AG10803 (cell line): ENCODE measurements at places on chromosomes 4 and X.

- no peak for DNase-seq
These were observed 247.5 kb downstream of the GABRG1 start for GRCh38 chr4:45876235-45876890.

GRCh38 chr4:142222127-142222526 is 585.7 kb downstream of the IL15 start:
- no peak for DNase-seq

- DNase-seq: no peak
These were observed 68.4 kb downstream of the RHOH start for GRCh38 chr4:40264995-40265909.

GRCh38 chrX:65644621-65645289 is 22.7 kb upstream of the MSN start:
- DNase-seq: peak; percentile 84

DNA sequence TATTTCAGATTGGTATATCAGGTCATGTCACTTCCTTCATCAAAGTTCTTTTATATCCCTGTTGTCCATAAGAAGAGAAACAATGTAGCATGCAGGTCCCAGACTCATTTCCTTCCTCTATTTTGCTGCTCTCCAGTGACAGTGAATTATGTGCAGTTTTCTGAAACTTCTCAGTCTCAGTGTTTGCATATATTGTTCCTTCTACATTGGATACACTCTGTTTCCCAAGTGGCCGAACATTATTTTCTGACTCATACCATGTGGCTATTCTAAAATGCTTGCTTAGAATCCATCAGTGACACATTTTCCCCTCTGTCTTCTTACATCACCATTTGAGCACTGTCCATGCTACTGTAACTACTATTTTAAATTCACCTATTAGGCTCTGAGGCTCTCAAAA is 305.7 kb downstream of the PDHA2 start:
- DNase-seq: no peak

DNA sequence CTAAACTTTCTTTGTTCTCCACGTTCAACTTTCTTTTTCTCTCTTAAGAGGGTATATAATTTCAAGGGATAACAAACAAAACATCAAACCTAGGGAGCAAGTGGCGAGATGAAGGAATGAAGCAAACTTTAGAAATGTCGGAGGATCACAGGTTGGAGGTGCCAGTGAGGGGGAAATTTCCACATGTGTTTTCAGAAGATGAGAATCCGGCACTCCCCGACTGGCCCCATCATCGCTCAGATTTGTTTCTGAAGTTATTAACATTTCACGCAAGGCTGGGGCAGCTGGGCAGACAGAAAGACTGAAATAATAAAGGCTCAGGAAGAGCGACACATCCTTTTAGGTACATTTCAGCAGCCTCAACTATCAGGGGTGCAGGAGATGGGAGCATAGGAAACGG is 134.9 kb downstream of the SMIM20 start:
- DNase-seq: peak; percentile 65

DNA sequence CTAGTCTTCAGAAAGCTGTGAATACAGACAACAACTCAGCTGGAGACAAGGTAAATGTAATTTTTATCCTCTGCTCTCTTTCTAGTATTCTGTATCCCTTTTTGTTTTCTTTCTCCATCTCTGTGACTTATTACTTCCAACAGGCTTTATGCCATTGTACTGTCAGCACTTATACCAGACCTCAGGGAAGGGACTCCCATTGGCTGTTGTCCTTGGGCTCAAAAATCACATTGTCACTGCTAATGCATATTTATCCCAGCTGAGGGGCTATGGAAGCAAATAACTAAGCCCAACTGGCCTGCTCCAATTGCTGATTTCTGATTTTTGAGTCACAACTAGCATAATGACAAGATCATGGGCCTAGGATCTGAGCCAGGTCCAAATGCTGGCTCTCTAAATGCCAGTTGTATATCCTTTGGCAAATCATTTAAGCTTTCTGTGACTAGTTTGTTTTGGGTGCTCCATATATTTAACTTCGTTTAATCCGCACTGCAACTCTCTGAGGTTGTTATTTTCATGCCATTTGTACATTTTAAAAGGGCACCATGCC is 395.1 kb upstream of the GNPDA2 start:
- no peak for DNase-seq

DNA sequence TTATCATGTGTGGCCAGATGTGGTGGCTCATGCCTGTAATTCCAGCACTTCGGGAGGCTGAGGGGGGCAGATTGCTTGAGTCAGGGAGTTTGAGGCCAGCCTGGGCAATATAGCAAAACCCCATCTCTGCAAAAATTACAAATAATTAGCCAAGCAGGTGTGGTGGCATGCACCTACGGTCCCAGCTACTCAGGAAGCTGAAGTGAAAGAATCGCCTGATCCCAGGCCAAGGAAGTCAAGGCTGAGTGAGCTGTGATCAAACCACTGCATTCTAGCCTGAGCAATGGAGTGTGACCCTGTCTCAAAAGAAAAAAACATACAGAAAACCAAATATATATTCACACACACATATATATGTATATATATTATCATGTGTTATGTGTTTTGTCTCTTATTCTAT is 15.0 kb downstream of the APELA start:
- DNase-seq: no peak

- no peak for DNase-seq
These were observed 42.9 kb downstream of the ACSL1 start for GRCh38 chr4:184782731-184783373.

GRCh38 chr4:77454858-77455257 is 150.8 kb upstream of the CXCL13 start:
- no peak for DNase-seq

GRCh38 chr4:171117457-171117856 is 695.7 kb upstream of the GALNTL6 start:
- DNase-seq: no peak

GRCh38 chr4:57125996-57126395 is 15.8 kb upstream of the IGFBP7 start:
- DNase-seq: no peak

GRCh38 chrX:30713061-30713525 is 59.9 kb downstream of the GK start:
- DNase-seq: peak; percentile 72

DNA sequence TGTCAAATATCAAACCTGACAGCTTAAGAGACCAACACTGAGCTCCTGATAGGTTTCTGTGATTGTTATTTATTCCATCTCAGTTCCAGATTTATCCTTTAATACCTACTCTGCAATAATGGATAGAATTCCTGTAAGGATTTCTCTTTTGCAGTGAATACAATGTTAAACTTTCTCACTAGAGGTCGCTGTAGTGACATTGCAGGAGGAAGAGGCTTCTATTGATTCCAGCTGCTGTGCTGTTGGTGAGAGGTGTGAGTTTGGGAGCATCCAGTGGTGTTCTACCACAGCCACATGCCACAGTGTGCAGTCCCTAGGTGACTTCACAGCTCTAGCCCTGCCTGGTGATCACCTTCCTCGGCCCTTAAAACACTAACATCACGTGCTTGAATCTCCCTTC is 34.6 kb upstream of the DCAF8L2 start:
- no peak for DNase-seq

GRCh38 chr4:2045518-2045951 is 13.6 kb upstream of the NAT8L start:
- no peak for DNase-seq

GRCh38 chr4:152259866-152260265 is 276.0 kb downstream of the FBXW7 start:
- peak; percentile 61 for DNase-seq

DNA sequence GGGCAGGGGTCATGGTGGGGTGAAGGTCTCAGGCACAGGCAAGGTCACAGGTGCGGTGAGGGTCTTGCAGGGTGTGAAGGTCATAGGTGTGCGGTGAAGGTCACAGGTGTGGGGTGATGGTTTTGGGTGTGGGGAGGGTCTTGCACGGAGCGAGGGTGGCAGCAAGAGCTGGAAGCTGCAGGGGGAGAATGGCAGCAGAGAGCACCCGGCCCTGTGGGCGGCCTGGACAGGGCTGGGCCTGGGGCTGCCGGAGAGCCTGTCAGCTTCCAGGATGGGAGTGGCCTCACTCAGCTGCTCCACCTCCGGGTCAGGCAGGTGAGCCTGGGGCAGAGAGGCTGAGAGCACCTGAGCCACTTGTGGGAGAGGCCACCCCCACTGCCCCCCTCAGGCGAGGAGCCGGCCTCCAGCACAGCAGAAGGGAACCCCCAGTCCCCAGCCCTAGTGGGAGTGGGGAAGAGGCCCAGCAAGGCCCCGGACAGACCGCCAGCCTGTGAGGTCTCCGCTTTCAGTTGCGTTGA is 1.5 kb downstream of the MSANTD1 start:
- no peak for DNase-seq

DNA sequence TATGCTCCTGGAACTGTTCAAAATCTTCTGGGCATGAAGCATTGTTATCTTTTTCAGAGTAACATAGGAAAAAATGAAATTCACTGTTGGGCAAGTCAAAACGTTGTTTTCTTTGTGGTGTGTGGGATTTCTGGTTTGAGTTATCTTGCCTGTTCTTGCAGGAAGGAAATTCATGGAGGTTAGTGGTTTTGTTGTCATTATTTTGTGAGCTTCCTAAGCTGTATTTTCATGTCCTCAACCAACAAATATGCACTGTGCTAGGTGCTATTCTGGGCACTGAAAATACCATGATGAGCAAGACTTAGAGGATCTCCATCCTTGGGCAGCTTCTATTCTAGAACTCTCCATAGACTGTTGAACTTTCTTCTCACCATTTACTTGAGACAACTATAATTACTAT is 16.9 kb downstream of the SPINK2 start:
- peak; percentile 60 for DNase-seq

GRCh38 chr4:60805500-60806313 is 394.4 kb upstream of the ADGRL3 start:
- DNase-seq: peak; percentile 0

DNA sequence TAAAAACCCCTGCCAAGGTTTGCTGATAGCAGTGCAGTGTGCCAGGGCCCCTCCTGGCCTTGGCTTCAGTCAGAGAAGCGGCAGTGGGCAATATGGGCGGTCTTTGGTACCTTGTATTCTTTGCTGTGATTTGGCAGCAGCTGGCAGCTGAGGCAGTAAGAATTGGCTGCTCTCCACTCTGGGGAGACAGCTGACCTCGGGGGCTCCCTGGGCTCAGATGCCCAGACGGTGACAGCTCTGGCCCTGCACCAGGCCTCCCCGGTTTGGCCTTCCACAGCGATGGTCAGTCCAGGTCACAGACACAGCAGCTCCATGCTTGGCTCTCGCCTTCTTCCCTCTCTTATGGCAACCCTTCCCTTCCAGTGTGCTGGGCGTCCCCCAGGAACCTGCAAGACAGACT is 330.9 kb downstream of the BCOR start:
- DNase-seq: no peak

GRCh38 chrX:63361494-63361893 is 10.4 kb upstream of the SPIN4 start:
- DNase-seq: no peak

- no peak for DNase-seq
These were observed 31.3 kb downstream of the EMCN start for GRCh38 chr4:100486496-100486895.

DNA sequence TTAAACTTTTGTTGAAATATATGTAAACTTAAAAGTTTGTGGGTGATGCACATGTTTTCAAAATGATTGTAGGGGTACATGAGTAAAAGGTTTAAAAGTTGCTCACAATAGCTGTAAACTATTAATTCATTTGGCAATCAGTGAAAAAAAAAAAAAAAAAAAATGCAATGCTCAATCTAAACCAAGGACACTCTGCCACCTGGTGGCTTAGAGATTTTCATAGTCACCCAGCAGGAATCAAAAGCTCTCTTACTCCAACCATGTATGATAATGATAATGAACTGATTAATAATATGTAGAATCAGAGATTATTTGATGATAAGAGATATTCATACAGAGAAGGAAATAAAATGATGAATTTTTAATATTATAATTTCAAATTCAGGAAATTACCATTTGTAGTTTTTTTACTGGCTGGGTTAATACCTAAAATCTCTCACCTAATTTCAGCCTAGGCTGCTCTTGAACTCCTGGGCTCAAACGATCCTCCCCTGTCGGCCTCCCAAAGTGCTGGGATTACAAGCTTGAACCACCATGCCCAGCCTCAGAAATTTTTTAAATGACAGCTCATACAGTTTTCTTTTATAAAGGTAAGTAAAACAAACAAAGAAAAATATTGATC is 46.9 kb upstream of the SLC25A4 start:
- peak; percentile 42 for DNase-seq

DNA sequence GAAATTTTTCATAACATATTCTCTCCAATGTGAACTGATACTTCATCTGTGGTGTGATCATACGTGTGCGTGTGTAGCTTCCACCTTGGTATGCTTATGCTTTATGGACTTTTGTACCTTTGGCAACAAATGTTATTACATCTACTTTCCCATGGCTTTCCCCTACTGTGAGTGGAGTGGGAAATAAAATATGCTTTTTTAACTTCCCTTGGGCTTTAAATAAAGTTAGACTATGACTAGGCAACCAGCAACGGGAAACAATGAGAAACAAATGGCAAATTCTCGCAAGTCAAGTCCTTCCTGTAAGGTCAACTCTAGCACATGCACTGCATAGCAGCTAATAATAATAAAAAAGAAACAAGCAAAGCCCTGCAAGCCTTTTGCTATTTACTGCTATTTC is 205.0 kb upstream of the PDE5A start:
- peak; percentile 4 for DNase-seq

DNA sequence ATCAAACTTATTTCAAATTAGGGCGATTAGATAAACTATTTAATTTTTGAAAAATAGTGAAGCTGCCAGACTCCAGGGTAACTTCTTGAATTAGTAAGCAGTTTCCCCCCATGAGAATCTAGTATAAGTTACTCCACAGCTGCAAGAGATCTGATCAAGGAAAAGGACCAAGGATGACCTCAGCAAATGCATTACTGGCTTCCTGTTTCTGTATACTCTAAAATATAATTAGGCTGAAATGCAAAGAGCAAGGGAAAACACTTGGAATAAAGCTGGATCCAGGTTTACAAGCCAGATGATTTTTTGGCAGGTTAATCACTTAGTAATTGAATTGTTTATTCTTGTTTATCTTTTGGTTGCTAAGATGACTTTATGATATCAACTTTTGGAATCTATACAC is 13.4 kb upstream of the P2RY10 start:
- DNase-seq: no peak

DNA sequence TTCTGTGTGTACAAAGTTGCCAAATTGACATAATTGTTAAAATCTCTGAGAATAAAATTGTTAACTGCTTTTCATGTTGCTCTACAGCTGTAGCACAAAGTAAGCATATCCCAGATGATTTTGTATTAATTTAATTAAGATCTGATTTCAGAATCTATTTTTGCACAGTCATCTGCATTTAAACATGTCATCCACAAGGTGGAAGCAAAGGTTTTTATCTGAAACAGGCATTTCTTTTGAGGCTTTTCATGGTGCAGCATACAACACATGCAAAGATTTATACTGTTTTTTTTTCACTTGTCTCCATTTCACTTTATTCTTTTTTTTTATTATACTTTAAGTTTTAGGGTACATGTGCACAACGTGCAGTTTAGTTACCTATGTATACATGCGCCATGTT is 51.2 kb downstream of the GC start:
- peak; percentile 36 for DNase-seq

DNA sequence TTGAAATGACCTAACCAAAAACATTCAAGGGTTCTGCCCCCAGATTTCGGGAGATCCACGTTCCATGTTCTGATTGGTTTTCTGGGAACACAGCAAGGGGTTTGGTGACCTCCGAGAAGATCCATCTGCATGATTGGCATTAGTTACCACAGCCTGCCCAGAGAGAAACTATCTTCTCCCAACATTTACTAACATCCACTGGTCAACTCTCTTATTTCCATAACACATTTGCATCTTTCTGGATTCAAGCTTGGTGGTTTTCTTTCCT is 15.6 kb downstream of the SHOX start:
- no peak for DNase-seq

- DNase-seq: no peak
These were observed 140.8 kb downstream of the FRAS1 start for GRCh38 chr4:78197947-78198346.
